ENCODE measurements at places on chromosomes 2 and 18. TPM values are rescaled to one million over a fixed set of nuclear protein-coding genes. Genes with fewer than 3 reads are reported as not detected.

DNA sequence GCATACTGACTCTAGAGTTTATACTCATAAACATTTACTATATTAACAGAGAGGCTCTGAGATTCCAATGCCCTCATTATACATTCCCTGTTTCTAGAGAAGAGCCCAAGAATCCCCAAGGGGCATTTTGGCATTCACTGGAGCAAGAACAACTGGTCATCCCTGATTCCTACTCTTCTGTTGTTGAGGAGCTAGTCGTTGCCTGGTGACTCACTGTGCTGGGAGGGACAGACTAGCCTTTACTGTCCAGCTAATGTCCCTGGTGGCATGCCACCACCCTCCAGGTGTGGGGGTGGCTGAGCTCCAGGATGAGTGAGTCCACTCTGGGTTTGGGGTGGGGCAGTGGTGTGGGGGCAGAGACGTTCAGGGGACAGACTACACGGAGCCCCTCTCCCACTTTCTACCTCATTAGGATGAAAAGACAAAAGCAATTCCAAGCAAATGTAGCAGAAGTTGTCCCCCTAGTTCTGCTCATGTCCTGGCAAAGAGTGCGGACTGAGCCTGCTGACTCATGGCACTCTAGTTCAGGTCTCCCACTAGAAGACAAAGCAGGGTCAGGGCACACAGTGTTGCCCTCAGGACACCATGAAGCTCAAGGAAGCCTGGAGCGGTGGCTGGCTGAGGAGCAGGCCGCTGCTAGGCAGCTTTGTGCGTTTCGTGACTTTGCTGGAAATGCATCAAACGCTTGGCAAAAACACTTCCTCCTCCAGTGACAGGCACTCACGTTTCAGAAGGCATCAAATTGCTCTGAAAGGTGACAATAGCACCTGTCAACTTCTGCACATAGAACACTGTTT, 49.4 kb downstream of the RHOB start:
- DNase-seq, result no peak

DNA sequence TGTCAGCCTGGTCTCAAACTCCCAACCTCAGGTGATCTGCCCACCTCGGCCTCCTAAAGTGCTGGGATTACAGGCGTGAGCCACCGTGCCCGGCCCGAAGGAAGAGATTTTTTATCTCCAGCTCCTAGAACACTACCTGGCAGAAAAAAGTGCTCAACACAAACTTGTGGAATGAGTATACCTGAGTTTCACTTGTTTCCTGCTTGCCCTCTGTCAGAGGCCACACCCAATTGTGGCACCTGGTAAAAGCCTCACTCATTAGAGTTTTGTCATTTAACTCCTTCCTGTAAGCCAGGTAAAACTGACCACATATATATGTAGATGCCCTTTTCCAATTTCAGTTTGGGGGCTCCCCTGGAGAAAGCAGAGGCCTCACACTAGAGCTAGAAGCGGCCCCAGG, 42.2 kb upstream of the RTN4 start:
- DNase-seq, result no peak

GRCh38 chr2:158011055-158011771, 90.5 kb upstream of the UPP2 start:
- DNase-seq, result no peak

Gene STAT1
- 77.7 TPM for total RNA-seq

GRCh38 chr2:86598966-86599365, 24.7 kb downstream of the RNF103 start:
- no peak for DNase-seq

DNA sequence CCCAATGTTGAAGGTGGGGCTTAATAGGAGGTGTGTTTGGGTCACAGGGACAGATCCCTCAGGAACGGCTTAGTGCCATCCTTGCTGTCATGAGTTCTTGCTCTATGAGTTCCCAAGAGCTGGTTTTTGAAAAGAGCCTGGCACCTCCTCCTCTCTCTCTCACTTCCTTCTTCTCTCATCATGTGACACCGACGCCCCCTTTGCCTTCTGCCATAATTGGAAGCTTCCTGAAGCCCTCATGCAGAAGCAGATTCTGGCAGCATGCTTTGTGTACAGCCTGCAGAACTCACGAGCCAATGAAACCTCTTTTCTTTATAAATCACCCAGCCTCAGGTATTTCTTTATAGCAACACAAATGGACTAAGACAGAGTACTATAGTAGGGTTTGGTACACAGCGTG, 100.4 kb upstream of the SH3BP4 start:
- no peak for DNase-seq

GRCh38 chr18:23204589-23205235, 69.4 kb downstream of the CABLES1 start:
- no peak for DNase-seq

Gene STPG4
- not detected for total RNA-seq

- DNase-seq, result no peak
Observed at GRCh38 chr2:189208254-189208653, 28.7 kb upstream of the COL5A2 start.

- DNase-seq, result no peak
Observed at GRCh38 chr18:34528177-34528576, 181.9 kb upstream of the DTNA start.

GRCh38 chr2:190626641-190627210, 22.2 kb upstream of the NAB1 start:
- DNase-seq, result no peak

- DNase-seq, result no peak
Observed at GRCh38 chr2:110219496-110220189, 7.3 kb upstream of the MTLN start.

- DNase-seq, result no peak
Observed at GRCh38 chr2:10774394-10774793, 38.2 kb downstream of the PDIA6 start.

GRCh38 chr2:118986738-118987137, 44.7 kb downstream of the MARCO start:
- no peak for DNase-seq

- no peak for DNase-seq
Observed at GRCh38 chr2:27572998-27573429, 9.8 kb upstream of the ZNF512 start.

DNA sequence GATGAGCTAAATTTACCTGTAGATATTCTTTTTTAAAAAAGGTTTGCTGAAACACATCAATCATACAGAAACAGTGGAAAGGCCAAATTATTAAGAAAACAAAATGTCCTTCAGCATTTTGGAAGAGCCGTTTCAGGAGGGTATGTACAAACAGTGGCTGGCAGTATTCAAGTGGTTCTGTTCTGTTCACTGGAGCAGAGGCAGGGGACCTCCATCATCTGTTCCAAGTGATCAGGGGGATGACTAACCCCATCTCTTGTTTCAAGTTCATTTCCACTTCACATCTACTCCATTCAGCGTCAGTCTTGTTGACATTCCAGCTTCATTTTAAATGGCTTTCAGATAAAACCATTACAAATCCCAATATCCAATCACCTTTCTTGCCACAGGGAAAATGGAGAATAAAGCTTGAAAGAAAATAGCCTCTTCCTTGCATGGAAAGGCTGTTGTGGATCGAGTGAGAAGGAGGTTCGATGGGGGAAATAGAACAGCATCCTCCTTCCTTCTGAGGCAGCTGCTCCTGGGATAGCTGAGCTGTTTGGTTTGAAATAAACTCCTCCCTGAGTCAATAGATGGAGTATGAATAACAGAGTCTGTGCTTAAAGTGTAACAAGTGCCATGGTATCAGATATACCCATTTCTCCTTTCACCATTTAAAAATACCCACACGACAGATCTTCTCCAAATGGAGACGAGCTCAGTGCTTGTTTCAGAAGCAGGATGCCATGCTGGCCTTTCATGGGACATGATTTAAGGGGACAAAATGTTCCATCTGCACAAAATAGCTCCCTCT, 63.7 kb upstream of the OTOF start:
- DNase-seq, result no peak

Gene EMILIN2
- 9.9 TPM for total RNA-seq

DNA sequence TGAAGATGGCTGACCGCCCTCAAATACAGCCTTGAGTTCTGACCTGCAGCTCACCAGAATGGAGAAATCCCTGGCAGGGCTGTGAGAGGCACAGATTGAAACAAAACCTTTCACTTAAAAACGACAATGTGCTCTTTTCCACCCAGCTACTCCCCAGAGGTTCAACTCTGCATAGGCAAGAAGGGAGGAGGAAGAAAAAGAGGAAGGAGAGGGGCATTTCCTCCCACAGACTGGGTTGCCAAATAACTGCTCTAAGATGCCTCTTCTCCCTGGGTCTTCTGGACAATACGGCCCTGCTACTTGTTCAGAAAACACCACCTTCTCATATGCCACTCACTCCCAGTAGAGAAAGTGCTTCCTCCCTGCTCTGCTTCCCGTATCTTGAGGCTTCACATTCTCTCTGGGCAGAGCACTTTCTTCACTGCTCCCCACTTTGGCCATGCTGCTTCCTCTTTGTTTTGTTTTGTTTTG, 136.4 kb upstream of the SLC1A4 start:
- no peak for DNase-seq

DNA sequence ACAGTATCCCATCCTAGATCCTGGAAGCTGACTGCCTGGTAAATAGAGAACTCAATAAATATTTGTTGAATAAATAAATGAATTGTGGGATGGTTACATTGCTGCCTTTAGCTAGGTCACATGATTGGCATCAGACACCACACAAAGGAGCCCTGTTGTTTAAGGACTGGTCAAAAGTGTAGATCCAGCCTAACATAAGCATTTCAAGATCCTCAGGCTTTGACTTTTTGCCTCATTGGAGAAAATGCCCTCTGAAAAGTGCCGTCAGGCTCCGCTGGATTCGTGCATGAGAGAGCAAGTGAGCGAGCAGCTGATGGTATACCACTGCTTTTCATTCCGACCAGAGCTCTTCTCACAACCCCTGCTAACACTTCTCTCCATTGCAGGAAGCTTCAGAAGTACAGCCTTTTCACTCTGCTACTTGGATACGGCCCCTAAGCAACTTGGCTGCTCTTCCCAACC, 1.3 kb upstream of the ZNF24 start:
- no peak for DNase-seq

Gene KANSL1L
- total RNA-seq, result 9.2 TPM

DNA sequence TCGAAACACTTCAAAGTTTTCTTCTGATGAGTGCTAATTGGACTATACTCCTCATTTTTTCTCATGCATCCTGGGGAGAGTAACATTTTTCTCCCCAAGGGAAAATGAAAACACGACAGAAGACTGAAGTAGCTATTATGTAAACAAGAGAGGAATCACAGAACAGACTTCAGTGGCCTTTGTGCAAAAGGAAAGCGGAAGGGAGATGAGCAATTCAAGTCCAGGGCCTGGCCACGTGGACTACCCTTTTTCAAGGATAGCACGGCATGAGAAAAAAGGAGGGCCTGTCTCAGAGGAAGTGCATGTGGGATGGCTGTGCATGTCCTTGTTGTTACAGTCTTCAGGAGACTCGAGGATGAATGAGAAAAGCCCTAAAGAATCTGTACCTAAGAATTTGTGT, 43.8 kb upstream of the KCNE4 start:
- DNase-seq, result no peak

- DNase-seq, result no peak
Observed at GRCh38 chr18:2961821-2962220, 51.1 kb downstream of the LPIN2 start.

Gene TEKT4
- total RNA-seq, result not detected

DNA sequence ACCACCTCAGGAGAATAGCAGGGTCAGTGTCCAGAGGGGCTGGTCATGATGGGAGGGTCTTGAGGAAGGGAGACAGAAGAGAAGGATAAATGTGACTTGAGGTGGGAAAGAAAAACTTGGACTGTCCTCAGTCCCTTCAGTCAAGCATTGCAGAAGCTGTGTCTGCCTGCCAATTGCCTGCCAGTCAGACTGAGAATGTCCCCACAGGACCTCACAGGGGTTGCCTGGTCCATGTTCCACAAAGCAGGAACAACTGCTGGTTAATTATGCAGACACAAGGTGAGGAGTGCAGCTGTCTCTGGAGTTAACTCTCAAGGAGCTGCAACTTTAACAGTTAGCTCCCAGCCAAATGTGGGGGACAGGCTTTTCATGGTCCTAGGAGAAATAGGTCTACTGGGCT, 75.7 kb downstream of the TRIM43 start:
- no peak for DNase-seq

Gene OR6B2
- not detected for total RNA-seq

Gene CXCR1
- total RNA-seq, result not detected

DNA sequence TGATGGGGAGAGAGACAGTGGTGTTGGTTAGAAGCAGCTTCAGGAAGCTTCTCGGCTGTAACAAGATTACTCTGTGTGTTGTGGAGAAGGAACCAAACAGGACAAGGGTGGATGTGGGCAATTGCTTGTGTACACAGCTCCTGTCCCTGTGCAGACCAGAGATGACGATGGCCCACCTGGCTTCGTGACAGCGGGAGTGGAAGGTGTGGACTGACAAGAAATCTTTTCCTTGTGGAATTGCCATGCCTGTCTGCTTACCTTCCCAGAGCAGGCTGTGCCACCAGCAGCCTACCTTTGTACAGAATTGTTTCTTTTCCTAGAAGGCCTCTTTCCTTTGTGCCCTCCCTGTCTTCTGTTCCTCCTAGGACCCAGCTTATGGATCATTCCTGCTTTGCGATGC, 93.8 kb downstream of the ITGB1BP1 start:
- no peak for DNase-seq

DNA sequence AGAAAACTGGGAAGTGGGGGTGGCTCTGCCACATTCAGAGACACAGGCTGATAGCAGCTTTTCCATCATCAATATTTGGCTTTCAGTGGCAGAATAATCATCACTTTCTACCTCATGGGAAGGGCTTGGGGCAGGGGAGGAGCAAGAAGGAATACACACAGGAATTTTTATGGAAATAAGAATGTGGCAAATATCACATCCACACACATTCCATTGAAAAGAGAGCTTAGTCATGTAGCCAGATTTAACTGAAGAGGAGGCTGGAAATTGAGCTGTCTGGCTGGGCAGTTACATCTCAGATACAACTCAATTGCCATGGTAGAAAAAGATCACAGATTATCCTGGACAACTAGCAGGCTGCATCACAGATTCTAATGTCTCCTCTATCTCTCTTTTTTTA, 1474.0 kb upstream of the ACVR2A start:
- no peak for DNase-seq

GRCh38 chr2:217999595-217999959, 3.2 kb downstream of the TNS1 start:
- no peak for DNase-seq

DNA sequence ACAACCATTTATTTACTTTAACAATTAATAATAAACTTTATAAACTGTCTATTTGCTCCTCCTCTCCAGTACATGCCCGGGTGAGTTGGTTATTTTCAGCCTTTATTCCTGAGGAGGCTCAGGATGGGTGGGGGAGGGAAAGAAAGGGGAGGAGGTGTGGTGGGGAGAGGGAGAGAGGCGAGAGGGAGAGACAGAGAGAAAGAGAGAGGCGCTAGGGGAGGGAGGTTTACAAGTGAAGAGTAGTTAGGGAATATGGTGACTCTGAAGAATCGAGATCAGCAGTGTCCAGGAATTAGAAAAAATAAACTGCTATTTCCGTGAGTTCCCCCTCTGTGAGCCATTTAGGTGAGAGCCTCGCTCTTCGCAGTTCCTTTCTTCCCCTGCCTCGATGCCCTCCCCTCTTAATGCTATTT, 138.9 kb downstream of the MEIS1 start:
- DNase-seq, result no peak

DNA sequence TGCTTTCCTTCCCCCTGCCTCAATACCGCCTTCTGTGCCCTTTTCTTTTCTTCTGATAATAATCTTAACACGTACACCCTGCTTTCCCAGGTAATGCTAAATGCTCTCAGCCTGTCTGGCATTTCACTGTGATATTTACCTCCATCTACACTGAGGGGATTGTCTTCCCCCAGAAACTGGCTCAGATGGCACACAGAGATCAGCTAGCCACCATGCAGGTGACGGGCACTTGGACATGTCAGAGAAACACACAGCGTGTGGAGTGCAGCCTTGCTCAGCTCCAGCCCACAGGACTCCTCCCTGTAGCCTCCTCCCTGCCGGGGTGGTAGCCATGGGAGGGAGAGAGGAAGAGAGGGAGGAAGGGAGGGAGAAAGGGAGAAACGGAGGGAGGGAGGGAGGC, 131.2 kb downstream of the EIPR1 start:
- no peak for DNase-seq

Gene IL36A
- not detected for total RNA-seq
